ENCODE measurements at places on chromosomes 4 and X.

DNA sequence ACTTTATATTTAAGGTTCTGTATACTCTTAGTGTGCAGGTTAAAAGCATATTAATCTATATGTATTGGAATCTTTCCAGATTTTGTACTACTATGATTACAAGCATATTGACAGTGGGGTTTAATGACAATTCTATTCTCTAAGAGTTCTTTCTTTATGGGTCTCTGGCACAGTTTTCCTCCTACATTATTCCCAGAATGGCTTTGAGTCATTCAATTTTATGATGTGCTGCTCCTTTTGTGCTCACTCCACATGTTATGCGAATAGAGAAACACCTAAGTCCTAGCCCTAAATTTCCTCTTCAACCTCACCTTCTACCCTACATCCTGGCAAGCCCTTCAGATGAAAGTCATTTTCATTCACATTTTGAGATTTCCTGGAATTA is 209.9 kb upstream of the DIAPH2 start:
- no peak for DNase-seq

DNA sequence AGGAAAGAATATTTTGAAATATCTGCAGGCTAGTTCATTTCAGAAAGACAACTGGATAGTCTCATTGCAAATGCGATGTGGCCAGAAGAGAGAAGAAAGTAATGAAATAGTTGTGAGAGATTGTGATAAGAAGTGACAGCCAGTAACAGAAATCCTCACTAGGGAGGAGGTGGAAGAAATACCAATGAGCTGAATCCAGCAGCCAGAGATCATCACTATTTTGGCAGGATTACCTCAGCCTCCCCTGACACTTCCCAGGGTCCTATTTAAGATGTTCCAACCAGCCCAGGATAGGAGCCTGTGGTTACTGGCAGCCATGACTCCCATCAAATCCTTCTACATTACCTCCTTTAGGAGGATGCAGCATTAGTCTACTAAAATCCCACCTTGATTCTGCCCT is 76.7 kb upstream of the ARHGAP24 start:
- DNase-seq, result no peak

DNA sequence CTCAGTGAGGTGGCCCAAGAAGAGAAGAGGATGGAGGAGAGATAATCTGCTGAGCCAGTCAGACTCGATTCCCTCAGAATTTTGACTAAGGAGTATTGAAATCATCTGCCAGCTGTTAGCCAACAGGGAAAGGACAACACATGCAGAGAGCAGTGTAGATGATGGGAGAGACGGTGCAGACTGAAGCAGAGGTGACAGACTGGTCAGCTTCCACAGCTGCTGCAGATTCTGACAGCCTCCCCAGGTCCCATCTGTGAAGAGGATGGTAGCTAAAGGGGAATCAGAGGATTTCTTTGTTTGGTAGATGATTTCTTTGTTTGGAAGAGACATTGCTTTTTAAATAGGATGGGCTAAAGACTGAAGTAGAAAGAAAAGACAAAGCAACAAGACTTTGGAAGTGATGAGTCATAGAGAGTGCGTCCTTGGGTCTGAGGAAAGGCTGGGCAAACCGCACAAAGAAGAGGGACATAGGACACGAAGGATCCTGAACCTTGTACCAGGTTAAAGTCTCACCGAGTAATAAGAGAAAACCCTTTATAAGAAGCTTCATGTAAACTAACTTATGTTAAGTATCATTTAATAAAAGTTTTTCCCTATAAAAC is 27.6 kb downstream of the INTU start:
- DNase-seq, result no peak

DNA sequence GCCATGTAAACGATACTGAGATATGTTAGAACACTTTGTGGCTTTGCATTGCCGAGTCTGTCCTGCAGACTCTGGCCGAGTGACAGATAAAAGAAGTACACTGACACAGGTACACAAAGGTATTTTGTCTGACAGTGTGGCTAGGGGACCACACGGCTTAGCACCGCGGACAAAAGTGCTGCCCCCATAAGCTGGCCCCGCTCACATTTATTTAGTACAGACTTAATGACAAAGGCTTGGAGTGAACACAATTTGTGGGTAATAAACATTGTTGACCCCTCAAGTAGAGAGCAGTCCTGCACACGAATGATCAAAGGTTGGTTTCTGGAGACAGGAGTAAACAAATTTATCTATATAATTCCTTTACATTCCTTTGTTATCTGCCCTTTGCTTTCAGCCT is 976.8 kb downstream of the TRAM1L1 start:
- DNase-seq, result no peak

DNA sequence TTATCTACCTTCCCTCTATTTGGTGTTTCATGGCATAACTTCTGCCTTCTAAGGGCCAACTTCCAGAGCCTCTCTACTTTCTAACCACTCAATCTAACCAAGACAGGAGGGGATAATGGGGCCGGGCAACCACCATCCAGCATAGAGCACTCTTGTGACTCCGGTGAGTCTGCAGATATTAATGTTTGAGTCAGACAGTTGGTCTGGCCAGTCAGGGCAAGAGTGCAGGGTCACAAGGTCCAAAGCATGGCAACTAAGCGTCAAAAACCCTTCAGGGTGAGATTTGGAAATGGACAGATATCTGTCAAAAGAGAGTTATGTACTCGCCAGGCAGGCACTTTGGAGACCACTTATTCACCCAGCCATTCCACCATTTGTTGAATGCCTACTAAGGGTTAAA is 105.0 kb downstream of the PALLD start:
- no peak for DNase-seq

DNA sequence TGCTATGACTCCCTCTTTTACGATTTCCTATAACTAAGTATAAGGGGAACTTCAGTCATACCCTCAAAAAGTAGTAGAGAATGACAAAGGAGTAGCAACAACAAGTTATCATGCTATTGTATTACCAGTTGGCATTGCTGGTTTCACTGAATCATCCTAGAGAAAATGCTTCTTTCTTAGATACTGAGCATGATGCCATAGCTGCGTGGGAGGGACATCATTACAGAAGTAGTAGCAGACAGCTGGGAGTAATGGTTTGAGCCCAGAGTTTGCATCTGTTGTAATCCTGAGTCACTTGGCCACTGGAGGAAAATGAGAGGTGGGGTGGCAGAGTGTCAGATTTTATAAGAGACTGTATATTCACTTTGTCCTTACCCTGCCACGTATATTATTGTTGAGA is 38.6 kb downstream of the MTMR1 start:
- peak; percentile 39 for DNase-seq

Data from activated CD4-positive, alpha-beta T cell treated with anti-CD3 and anti-CD28 coated beads for 24 hours (primary cell).